ENCODE measurements at places on chromosomes 6 and 20.

DNA sequence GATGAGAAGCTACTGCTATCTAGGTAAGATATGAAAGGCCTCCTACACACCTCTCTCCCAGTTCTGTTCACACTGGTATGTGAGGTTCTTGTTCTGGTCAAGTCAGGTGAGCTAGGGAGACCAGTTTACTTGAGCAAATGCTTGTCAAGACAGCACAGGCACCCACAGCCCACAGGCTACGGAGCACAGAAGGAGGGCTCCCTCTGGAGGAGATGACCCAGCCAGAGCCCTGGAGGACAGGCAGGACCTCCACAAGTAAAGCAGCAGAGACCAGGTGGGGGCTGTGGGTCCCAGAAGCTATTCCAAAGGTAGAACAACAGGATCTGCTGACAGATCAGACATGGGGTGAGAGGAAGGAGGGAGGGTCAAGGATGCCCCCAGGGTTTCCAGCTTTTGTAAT lies 13.2 kb downstream of the MMP24OS start:
- no peak for DNase-seq

DNA sequence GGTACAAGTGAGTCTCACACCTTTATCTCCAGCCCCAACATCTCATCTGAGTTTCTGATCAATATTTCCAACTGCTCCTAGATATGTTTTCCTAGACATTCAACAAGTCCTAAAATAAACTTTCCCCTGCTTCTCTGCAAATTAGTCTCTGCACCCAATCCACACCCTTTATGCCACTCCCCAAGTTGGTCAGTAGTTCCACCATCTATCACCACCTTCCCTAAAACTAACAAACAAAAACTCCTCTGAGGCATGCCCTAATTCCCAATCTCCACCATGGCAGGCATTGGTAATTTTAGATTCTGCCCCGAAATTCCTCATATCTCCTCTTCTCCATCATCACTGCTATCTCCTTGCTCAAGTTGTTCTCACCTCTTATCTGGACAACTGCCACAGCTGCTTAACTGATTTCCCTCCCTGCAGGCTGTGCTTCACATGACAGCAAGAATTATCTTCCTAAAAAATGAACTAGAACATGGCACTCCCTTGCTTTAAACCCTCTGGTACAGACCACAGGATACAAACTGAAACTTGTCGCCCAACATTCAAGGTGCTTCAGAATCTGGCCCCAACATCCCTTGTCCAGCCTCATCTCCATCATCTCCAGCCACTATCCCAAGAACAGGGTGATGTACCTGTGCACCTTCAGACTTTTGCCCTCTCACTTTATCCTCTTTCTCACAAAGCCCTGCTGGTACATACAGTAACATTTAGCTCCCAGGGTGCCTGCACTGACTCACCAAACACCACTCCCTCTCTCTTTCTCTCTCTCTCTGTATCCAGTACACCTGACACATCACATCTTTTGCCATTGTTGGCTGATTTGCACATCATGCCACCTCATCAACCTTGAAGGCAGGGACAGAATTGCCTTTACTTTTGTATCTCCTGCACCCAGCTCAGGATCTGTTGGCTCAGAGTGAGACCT lies 55.5 kb downstream of the ZHX3 start:
- DNase-seq = no peak

DNA sequence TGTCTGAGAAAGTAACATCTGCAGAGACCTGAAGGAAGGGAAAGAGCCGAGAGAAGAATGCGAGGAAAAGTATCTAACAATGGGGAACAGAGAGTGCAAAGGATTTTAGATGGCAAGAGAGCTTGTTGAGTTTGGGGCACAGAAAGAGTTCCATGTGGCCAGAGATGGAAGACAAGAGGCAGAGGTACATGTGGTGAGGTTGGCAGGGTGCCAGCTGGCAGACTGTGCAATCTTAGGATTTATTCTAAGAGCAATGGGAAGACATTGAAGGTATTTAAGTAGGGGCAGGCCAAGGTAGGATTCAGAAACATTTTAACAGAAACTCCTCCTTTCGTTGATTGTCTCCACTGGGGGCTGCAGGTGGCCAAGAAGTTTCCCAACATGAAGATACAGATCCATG lies 20.4 kb upstream of the LBP start:
- DNase-seq = no peak

- DNase-seq = no peak
Observed at GRCh38 chr6:11868392-11868791, 89.8 kb upstream of the ADTRP start.

GRCh38 chr6:163516908-163517307 lies 102.4 kb downstream of the QKI start:
- no peak for DNase-seq

DNA sequence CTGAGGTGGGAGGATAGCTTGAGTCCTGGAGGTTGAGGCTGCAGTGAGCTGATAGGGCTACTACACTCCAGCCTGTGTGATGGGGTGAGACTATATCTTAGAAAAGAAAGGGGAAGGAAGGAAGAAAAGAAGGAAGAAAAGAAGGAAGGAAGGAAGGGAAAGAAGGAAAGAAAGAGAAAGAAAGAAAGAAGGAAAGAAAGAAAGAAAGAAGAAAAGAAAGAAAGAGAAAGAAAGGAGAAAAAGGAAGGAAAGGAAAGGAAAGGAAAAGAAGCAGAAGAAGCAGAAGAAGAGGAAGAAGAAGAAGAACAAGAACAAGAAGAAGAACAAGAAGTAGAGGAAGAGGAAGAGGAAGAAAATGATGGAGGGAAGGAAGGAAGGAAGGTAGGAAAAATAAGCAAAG lies 1130.2 kb upstream of the MAP3K7 start:
- no peak for DNase-seq

GRCh38 chr6:108476847-108477430 lies 83.8 kb upstream of the FOXO3 start:
- no peak for DNase-seq

- DNase-seq = no peak
Observed at GRCh38 chr20:46507760-46508407, 5.5 kb downstream of the ZNF334 start.
